ENCODE measurements at places on chromosomes 11 and 22. TPM values are rescaled to one million over a fixed set of nuclear protein-coding genes. Genes with fewer than 3 reads are reported as not detected.

Gene TRIM49
- 2.0 TPM for total RNA-seq

Gene NXPE4
- not detected for total RNA-seq

Gene OR51B2
- total RNA-seq, result not detected

Gene HTATIP2
- total RNA-seq, result not detected

Gene ADAMTS8
- not detected for total RNA-seq

Gene FGF19
- total RNA-seq, result not detected

Gene GRIA4
- not detected for total RNA-seq

Gene LRRC75B
- 31.3 TPM for total RNA-seq

Gene HBB
- total RNA-seq, result not detected

Gene SLN
- total RNA-seq, result not detected

DNA sequence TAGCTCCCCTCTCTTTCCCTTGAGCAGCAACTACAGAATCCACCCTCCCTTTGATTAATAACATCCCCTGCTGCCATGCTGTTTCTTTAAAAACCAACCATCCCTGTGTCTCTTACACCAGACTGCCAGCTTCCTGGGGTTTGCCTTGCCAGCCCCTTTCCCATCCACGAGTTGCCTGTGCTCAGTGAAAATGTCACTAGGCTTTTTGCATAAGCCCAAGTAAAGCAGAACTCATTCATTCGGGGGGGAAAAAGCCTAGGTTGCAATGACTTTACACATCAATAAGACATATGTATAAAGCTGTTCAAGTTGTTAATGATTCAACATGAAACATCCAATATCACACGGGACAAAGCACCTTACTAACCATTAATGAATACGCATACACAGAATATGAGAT, 398.7 kb downstream of the OPCML start:
- DNase-seq, result no peak

DNA sequence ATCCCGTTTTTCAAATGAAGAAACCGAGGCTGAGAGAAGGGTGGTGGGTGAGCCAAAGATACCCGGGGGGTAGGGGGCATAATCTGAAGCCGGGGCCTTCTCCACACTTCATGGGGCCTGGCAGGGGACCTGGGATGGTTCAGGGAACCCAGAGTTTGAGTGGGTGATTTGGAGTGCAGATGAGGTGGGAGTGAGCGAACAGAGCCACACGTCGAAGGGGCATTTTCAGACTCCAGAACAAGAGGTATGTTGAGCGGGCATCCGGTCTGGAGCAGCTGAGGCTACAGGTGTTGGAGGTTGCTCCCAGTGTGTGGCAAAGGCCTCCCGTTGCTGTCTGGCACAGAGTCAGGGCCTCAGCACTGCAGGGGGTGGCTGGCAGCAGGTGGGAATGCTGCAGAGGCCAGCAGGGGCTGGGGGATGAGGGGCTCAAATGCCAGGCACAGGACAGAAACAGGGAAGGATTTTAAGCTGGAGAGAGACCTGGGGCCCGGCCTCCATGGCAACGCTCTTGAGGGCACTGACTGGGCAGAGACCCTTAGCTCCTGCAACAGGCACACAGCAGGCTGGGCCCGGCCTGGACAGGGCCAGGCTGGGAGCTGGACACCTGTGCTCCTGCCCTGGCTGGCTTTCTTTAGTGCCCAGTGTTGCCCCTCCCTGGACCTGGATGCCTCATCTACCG, 46.2 kb downstream of the WNT11 start:
- no peak for DNase-seq

DNA sequence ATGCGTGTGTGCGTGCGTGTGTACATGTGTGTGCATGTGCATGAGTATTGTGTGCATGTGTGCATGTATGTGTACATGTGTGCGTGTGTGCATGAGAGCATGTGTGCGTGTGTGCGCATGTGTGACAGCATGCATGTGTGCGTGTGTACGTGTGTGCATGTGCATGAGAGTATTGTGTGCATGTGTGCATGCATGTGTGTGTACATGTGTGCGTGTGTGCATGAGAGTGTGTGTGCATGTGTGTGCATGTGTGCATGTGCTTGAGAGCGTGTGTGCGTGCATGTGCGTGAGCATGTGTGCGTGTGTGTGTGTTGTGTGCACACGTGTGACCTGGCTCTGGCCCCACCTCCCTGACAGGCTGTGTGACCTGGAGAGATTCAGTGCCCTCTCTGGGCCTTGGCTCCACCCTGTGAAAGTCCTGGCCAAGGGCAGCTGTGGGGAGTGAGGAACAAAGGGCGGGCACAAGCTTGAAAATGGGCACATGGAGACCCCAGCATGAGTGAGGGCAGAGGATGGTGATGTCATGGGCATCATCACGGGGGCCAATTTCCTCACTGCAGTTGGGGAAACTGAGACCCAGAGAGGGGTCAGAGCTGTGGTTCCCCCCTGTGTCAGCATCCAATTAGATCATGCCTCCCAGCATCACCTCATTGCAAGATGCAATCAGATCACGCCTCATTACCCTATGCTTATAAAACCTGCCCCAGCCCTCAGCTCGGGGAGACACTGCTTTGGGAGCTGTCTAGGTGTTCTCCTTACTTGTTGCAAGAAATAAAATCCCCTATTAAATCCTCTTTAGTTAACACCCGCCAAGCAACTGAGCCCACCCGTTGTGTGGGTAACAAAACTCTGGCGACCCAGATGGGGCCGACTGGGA, 658 bp downstream of the ACY3 start:
- DNase-seq, result no peak

DNA sequence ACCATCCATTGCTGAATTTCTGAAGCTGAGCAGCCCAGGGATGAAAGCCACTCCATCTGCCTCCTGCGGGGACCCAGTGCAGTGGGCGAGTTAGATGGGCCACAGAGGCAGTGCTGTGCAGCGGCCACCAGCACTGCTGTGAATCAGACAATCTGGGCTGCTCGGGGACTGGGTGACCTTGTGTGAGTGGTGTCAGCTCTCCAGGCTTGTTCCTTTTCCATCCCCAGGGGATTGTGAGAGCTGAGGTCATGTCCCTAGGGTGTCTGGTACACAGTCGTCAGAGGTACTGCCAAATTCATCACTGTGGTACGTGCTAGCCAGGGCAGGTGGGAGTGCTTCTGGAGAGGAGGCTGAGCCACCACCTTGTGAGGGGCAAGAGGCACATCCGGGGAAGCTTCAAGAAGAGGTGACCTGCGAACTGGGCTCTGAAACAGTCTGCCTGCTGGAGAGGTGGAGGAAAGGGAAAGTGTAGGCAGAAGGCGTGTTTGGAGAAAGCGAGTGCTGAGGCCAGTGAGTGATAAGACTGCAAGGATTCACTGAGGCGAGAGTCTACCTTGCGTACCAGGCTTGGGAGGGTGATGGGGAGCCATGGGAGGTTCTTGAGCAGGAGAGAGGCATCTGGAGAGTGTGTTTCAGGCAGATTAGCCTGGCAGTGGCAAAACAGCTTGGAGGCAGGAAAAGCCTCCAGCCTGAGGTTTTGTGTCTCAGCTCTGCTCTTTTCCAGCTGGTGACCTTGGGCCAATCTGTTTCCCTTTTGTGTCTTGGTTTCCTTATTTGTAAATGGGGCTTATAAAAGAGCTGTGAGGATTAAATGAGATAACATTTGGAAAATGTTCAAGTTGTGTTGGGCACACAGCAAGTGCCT, 22.7 kb downstream of the CACNA1I start:
- DNase-seq, result no peak

- DNase-seq, result peak; percentile 28
Measured at GRCh38 chr22:29149841-29150555, 55.7 kb upstream of the EMID1 start.

DNA sequence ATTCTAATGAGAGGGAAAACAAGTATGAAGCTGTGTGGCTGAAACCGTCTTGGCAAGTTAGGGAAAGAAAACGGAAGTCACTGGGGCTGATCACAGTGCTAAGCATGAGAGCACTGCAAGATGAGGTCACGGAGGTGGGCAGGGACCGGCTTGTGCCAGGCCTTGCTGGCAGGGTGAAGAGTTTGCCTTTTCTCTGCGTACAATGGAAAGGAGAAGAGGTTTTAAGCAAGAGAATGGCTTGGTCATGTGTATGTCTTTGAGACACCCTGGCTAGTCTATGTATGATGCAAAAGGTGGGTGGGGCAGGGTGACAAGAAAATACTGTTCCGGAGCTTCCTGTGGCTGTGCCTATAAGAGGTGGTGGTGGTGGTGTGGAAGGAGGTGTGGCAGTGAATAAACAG, 567.9 kb downstream of the NTM start:
- DNase-seq, result peak; percentile 65

GRCh38 chr11:107562647-107563208, 2.8 kb downstream of the ALKBH8 start:
- DNase-seq, result no peak

DNA sequence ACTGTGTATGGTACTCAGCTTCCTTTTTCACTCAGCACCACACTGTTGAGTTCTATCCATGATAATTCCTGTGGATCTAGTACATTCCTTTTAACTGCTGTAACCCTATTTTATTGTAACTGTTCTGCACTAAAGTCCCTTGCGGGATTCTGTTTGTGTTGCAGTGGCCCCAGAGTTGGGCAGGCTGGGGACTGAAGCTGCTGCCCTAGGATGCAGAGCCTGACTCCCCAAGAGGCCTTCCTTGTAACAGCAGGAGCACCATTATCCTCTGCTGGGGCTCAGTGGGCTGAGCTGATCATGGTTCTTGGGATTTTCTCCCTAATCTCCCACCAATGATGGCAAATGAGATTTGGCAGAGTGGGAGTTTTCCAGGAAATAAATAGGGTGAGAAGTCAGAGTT, 77.7 kb downstream of the CABIN1 start:
- DNase-seq, result no peak

- no peak for DNase-seq
Measured at GRCh38 chr22:43209971-43210370, 23.0 kb upstream of the TTLL12 start.

DNA sequence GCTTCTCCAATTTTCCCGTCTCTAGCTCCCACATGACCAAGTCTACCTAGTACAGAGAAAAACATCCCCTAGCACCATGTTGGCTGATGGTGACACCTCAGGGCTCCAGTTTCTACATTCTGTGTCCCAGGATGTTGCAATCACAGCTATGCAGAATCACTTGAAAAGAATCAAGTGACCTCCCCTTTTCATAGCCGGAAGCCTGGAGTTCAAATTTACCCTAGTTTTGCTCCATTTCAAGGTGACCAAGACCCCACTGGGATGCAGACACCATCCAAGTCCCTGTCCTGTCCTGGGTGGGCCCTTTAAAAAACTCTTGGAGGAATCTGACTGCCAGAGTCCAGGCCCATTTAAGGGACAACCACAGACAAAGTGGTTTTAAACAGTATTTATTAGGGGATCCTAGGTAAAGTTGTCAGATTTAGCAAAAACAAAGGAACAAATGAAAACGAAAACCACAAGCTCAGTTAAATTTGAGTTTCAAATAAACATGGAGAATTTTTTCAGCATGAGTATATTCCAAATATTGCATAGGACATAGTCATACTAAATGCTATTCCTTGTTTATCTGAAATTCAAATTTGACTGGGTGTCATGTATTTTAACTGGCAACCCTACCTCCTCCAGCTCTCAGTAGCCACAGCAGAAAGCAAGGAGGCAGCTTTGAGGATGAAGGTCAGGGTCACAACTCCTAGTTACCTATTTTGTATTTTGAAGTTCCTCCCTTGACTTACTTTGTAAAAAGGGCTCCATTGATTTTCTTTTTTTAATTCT, 52.4 kb downstream of the MIAT start:
- no peak for DNase-seq

GRCh38 chr22:45911601-45912271, 65.2 kb downstream of the WNT7B start:
- no peak for DNase-seq

- DNase-seq, result no peak
Measured at GRCh38 chr11:45341372-45341771, 55.2 kb upstream of the SYT13 start.

GRCh38 chr11:2465202-2466068, 20.6 kb downstream of the KCNQ1 start:
- no peak for DNase-seq

DNA sequence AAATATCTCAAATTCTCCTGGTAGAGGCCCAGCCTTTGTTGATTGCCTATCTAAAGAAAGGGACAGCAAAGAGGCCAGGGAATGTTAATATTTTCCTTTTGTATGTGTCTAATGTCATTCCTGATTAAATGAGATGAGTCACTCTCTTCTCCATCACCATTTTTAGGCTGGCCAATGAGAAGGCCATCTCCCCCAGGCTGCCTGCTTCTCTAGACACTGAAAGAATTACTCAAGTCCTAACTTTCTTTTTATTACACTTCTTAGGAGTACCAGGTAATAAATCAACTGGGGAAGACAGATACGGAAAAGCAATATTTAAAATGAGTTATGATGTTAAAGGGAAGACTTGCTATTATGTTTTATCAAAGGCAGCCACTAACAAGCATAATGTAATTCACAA, 259.2 kb upstream of the SORL1-AS1 start:
- no peak for DNase-seq

- DNase-seq, result no peak
Measured at GRCh38 chr11:119743006-119743405, 14.0 kb upstream of the NECTIN1 start.

GRCh38 chr11:25900814-25901213, 431.1 kb upstream of the ANO3 start:
- no peak for DNase-seq

- no peak for DNase-seq
Measured at GRCh38 chr11:9815486-9816136, 151.7 kb downstream of the SWAP70 start.

DNA sequence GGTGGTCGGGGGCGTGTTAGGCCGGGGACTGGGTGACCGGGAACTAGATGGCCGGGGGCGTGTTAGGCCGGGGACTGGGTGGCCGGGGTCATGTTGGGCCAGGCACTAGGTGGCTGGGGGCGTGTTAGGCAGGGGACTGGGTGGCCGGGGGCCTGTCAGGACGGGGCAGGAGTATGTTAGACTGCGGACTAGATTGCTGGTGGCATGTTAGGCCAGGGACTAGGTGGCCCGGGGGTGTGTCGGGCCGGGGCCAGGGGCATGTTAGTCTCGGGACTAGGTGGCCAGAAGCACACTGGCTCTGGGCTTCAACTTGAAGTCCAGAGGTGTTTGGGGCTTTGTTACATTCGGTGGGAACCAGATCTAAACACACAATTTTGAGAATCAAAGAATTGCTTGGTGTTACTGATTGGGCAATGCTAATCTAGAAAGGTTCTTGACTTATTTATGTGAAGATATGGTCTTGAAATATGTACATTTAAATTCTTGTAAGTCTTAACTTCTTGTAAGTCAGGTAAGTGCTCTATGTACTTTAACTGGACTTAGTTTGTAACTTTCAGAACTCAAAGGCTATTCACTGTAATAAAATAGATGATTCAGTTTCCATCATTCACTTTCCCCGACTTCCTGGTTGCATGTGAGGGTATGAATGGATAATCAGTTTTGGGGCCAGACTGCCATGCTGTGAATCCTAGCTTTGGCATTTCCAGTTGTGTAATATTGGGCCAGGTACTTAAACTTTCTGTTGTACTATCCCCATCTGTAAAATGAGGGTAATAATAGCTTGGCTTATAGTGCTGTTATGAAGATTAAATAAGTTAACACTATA, 1.1 kb downstream of the EXT2 start:
- DNase-seq, result no peak

- DNase-seq, result no peak
Measured at GRCh38 chr22:47608421-47608820, 846.0 kb downstream of the TBC1D22A start.

- DNase-seq, result no peak
Measured at GRCh38 chr22:49663823-49664222, 163.8 kb downstream of the BRD1 start.

GRCh38 chr11:69436041-69436982, 45.2 kb upstream of the LINC01488 start:
- no peak for DNase-seq

GRCh38 chr11:111916768-111917167, 1.9 kb upstream of the C11orf52 start:
- no peak for DNase-seq

GRCh38 chr11:12735262-12735661, 61.0 kb downstream of the TEAD1 start:
- DNase-seq, result no peak
